ENCODE measurements at places on chromosomes 1 and 21.
A peak's percentile ranks its signal among the peaks of the same experiment; 100 is the strongest.

DNA sequence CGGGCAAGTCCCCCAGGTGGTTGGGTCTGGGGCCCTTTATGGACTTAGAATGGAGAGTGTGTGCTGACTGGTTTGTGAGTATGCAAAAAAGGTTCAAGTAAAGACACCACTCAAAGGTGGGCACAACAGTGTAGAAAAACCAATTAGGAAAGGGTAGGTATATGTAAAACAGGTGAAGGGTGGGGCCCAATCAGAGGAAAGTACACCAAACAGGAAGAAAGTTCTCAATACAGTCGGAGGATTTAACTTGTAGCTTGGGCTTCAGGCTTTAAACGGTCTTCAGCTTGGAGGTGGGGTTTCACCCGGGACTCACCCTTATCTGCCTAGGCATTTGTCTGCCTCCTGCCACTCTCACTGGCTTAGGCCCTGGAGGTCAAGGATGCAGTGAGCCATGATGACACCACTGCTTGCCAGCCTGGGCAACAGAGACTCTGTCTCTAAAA lies 6.8 kb upstream of the PUM1 start:
- no peak for DNase-seq

DNA sequence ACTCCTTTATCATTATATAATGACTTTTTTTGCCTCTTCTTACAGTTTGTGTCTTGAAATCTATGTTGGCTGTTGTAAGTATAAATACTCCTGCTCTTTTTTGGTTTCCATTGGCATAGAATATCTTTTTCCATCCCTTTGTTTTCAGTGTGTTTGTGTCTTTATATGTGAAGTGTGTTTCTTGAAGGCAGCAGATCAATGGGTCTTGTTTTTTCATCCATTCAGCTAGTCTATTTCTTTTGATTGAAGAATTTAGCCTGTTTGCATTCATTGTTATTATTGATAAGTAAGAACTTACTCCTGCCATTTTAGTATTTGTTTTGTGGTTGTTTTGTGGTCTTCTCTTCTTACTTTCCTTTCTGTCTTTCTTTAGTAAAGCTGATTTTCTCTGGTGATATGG lies 322.8 kb downstream of the PLA2G4A start:
- DNase-seq, result no peak

DNA sequence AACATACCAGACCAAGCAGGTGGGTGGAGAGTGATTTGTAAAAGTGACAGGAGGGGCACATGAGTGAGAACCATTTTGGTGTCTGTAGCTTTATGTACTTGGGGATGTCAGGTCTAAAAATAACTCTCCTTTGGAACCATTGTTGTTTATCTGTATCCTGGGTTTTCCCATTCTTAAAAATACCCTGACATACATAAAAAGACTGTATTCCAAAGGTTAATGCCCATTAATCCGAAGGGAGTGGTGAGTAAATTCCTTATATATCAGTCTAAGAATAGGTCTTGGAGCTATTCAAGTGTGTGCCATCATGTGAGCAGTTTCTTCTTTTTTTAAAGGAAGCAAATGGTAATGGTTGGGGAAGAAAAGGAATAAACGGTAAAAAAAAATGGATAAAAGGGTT lies 117.5 kb downstream of the TGFB2 start:
- DNase-seq, result no peak

- DNase-seq, result peak; percentile 34
Observed at GRCh38 chr1:8136766-8137165, 110.7 kb upstream of the ERRFI1 start.

DNA sequence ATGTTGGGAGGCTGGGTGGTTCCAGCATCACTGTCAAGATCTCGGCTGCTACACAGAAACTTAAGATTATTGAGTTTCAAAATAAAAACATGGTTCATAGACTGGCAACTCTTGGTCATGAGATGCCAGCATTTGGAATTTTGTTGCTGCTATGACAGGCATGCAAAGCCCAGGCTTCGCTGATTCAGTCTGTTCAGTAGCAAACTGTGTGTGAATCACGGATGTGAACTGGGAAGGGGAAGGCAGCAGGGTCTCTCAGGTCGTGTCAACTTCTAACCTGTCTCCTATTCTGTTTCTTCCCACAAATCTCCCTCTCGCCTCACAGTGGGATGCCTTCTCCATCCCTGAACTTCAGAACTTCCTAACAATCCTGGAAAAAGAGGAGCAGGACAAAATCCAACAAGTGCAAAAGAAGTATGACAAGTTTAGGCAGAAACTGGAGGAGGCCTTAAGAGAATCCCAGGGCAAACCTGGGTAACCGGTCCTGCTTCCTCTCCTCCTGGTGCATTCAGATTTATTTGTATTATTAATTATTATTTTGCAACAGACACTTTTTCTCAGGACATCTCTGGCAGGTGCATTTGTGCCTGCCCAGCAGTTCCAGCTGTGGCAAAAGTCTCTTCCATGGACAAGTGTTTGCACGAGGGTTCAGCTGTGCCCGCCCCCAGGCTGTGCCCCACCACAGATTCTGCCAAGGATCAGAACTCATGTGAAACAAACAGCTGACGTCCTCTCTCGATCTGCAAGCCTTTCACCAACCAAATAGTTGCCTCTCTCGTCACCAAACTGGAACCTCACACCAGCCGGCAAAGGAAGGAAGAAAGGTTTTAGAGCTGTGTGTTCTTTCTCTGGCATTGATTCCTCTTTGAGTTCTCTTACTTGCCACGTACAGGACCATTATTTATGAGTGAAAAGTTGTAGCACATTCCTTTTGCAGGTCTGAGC lies 25.5 kb downstream of the EIF2D start:
- no peak for DNase-seq

DNA sequence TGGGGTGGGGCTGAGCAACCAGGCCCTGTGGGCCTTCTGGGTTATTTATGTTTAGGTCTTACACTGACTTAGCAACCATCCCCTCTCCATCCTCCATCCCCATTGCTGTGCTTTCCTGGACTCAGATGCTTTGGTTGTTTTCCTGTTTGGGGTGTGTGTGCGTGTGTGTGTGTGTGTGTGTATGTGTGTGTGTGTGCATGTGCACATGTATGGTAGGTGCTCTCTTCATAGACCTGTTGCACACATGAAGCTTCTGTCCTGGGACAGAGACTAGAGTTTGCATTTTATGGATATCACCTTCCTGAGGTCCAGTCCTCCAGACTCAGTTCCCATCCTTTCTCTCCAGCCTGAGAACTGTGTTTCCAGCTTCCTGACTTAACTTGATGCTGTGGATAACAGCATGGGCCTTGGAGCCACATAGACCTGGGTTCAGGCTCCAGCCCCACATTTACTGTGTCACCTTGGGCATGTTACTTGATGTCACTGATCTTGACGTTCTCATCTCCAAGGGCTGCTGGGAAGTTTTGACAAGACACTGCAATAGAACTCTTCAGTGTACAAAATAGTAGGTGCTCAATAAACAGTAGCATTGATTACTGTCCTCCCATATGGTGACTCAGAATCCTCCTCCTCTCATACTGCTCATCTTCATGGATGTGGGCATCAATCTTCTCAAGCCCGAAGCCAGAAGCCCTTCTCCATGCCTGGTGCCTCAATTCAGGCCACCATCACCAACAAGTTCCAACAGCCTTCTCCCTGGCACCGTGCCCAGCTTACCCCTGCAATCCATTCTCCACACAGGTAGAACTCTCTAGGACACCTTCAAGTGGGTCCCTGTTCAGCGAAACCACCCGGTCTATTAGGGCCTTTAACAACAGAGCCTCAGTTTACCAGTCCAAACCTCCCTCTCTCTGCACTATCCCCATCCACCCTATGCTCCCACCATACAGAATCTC lies 181.8 kb upstream of the EDN2 start:
- no peak for DNase-seq

GRCh38 chr1:61887076-61887867 lies 145.0 kb downstream of the PATJ start:
- peak; percentile 19 for DNase-seq

DNA sequence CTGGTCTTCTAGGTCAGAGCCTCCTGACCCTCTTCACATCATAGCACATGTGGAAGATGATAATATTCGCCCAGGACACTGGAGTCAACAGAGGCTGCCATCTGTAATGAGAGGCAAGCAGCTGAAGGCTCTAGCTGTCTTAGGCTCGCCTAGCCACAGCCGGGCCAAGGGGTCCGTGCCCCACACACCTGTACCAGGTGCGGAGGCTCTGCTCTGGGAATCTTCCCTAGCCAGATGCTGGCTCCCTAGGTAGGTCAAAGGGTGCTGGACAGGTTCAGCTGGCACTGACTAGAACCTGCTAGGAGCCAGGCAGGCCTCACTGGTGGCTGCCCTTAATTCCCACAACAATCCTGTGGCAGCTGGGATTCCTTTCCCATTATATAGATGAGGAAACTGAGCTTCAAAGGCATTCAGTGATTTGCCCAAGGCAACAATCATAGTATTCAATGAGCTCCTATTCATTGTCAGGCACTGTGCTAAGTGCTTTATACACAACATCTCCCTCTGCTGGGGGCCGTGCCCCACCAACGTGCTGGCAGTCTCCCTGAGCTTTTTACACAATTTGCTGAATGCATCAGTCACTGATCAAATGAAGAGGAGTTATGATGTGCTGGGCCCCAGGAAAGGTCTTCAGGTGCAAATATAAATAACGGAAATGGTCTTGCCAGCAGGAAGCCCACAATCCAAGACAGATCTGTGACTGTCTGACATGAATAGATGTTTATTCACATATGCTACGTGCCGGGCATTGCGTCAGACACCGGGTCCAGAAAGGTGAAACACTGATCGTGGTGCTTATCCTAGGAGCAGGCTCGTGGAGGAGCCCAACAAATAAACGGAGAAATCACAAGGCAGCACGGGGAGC lies 58.0 kb downstream of the DDX20 start:
- DNase-seq, result peak; percentile 4

DNA sequence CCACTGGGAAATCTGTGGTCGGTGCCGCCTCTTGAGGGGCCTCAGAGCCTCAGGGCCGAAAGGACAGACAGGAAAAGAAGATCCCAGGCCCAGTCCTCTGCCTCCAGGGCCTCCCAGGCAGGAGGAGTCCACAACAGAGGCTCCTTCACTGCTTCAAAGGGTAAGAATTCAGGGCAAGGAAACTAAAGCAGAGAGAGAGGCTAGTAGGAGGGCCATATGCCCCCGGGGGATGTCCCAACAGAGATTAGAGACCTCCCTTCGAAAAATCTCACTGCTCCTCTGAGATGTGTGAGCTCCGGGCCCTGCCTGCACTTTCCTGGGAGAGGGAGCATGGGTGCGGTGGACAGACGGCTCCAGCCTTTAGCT lies 465.9 kb downstream of the NPHP4 start:
- no peak for DNase-seq

DNA sequence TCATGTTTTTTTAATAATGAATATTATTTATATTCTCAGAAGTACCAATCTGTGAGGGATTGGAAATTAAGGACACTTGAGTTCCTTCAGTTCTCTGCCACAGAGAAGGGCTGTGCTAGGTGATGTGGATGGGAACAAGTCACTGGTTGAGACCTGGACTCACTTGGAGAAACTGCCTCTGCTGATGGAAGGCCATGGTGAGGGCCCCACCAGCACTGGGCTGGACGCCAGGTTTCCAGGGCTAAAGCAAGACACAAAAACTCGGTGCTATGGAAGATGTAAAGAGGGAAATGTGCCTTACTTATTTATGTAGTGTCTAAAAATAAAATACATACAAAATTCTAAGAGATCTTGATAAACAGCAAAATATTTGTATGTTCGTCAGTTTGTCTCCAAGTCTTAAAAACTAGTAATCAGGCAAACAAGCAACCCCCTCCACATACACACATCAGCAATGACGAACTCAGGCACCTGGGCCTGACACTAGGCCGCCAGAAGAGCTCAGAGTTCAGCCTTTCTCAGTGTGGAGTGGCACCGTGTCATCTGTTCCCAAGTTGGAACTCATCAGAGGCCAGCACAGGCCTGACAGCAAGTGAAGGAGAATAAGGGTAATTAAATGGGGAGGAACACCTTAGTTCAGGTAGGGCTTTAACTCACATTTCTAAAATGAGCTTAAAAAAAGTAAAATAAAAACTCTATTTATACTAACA lies 19.6 kb downstream of the SIPA1L2 start:
- DNase-seq, result no peak

DNA sequence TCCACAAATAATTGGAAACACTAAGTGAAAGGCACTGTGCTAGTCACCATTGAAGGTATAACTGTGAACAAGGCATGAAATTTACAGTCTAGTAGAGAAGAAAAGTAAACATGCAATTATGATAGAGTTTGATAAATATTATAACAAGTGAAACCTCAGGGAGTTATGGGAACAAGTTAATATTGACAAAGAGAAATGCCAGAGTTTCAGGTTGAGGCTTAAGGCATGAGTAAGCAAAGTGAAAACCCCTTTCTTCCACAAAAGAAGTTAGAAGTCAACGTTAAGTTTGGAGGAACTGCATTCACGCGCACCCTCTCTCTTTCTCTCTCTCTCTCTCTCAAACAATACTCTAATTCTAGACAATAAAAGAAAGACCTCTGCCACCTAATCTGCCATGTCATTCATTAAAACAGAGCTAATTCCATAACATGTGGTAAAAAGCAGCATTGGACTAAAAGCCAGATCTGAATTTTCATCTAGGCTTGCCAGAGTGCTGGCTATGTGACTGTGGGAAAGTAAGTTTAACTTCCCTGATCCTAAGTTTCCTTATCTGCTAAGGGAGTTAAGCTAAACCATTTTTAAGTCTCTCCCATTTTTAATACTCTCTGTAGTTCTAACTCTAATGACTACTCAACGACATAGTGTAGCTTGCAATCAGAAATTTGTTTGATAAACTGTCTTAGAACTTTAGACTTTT lies 22.0 kb downstream of the SLC44A5 start:
- no peak for DNase-seq

- no peak for DNase-seq
Observed at GRCh38 chr21:40678681-40679284, 168.2 kb downstream of the DSCAM start.
